ENCODE measurements at places on chromosomes 4 and X.

DNA sequence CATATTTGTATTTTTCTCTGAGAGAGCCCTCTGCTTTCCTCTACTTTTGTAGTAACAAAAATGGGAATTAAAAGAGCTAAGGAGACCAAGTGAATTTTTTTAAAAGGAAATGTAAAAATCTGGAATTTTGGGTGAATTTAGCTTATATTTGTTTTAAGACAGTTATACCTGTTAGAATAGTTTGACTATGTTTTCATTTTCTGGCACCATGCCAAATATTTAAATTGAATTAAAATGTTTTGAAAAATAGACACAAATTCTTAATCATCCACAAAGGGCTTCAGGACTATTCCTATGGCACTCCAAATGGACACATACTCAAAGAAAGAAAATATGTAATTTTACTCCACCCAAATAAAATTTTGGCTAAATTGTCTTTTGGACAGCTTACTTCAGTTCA lies 209.6 kb downstream of the SH3BGRL start:
- DNase-seq: no peak

DNA sequence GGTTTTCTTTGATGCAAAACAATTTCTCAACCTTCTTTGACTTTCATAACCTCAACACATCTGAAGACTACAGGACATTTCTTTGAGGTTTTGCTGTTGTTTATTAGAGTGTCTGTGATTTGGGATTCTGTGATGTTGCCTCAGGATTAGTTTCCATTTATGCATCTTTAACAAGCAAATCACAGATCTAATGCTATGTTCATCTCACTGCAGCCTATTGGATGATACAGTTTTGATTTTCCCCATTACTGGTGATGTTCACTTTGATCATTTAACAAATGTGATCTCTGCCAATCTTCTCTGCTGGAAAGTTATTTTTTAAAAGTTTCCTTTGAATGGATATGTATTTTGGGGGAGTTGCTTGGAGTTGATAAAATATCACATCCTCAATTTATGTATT lies 624.9 kb upstream of the HS3ST1 start:
- no peak for DNase-seq

GRCh38 chr4:152063621-152064240 lies 302.9 kb upstream of the GATB start:
- no peak for DNase-seq

DNA sequence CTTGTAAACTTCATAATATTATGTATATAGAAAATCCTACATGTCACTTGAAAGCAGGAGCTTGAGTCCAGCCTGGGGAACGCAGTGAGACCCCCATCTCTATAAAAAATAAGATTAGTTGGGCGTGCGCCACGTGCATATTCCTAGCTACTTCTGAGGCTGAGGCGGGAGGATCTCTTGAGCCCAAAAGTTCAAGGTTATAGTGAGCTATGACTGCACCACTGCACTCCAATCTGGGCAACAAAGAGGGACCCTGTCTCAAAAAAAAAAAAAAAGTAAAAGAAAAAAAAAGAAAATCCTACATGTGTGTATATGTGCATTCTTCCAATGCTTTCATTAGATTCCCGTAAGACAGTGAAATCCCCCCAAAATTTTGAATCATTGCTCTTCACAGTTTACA lies 1.7 kb downstream of the SEC31A start:
- DNase-seq: no peak

DNA sequence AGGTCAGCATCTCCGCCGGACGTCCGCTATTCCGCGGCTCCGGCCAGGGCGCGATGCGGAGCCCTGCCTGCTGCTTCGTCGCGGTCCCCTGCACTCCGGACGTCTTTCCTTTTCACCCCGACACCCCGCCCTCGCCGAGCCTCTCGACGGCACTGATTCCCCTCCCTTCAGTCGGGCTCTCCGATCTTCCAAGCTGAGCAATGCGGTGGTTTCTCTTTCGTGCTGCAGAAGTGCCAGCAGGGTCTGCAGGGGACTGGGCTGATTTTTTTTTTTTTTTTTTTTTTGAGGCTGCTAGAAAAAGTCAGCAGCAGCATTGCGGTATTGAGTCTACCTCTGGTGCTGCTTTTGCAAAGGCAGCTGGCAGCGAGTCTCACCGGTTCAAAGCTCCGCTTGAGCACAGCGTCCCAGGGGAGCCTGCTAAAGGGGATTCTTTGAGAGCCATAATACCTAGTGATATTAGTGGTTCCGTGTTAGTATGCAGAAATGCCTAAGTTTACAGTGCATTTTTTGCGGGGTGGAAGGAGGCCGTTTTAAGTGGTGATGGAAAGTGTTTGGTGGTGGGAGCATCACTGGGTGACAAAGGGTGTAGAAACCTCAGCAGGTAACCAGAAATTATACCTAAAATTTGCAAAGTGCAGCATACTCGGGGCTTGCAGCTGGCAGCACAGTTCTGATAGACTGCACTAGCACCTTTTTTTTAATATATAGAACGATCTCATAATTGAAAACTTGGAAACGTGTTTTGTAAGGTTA lies 969 bp downstream of the STIM2 start:
- peak; percentile 58 for DNase-seq

DNA sequence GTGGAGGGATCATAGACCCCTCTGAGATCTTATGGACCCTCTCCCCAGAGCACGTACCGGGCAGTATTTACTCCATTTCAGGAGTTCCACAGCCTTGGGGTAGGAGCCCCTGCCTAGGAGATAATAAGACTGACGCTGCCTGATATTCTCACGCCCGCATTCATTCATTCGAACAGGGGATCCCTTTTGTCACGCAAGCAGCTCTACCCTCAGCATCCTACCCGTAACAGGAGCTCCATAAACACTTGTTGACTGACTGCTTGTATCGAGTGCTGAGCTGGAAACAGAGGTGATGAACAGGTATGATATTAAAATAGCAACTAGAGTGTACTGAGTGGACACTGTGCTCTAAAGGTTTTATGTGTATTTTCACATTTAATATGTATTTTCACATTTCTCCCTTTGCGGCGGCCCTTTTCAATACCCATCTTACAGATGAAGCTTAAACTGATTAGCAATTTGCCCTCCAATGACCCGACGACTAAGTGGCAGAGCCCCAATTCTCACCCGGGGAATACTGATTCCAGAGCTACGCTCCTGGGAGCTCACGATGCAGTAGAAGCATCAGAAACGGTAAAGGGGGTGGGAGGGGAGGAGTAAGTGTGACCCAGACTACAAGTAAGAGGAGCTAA lies 888 bp downstream of the RAB28 start:
- no peak for DNase-seq
